ENCODE measurements at places on chromosomes 2 and 18.

- no peak for DNase-seq
These were observed 468.1 kb upstream of the MYT1L start for GRCh38 chr2:2799151-2799697.

DNA sequence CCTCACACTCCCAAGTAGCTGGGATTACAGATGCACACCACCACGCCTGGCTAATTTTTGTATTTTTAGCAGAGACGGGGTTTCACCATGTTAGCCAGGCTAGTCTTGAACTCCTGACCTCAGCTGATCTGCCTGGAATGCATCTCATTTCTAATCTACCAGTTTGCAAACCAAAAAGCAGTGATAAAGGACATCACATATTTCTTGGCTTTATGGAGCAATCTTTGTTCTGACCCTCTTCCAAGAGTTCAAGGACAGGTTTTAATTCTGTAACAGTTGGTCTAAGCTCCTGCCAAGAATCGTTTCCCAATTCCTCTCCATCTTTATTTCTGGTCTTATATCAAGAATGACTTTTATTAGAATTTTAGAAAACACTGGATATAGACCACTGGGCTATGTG is 67.7 kb downstream of the SLC40A1 start:
- DNase-seq = no peak

DNA sequence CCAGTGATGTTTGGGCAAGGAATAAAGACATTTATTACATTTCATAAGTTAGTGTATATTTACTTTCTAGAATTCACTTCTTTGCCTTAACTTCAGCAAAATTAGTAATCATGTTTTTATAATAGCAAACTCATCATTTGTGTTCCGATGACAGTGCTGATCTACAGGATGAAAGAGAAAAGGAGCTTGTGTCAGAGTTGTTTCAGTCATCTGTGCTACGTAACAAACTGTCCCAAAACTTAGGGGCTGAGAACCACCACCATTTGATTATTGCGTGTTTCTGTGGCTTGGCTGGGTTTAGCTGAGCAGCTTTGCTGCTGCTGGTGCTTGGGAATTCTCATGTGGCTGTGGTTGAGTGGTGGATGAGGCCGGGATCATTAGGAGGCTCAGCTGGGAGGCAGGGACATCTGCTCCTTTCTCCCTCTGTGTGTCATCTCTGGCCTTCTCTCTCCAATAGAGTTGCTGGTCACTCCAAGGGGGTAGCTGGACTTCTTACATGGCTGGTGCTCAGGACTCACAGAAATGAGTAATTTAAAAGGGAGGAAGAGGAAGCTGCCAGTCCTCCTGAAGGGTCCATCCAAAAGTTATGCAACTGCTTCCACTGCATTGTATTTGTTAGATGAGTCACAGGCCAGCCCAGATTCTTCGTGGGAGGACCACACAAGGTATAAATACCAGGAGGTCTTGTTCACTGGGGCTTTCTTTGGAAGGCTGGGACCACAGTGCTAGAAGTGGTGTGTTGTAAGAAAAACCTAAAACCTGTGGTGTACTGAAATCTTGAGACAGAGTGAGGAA is 43.4 kb upstream of the HAAO start:
- DNase-seq = no peak

DNA sequence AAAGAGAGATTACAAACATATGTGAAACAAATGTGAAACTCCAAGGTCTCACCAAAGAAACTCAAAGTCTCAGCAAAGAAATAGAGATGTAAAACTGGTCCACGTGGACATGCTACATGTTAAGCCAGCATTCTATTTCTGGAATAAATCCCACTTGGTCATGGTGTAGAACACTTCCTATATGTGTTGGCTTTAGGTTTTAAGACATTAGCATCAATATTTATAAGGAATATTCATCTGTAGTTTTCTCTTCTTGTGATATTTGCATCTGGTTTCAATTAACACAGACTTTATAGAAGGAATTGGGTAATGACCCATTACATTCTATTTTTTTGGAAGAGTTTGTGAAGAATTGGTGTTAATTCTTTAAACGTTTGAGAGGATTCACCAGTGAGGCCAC is 133.1 kb downstream of the COPS8 start:
- DNase-seq = peak; percentile 35

GRCh38 chr2:174686430-174686829 is 77.8 kb downstream of the CHRNA1 start:
- no peak for DNase-seq

DNA sequence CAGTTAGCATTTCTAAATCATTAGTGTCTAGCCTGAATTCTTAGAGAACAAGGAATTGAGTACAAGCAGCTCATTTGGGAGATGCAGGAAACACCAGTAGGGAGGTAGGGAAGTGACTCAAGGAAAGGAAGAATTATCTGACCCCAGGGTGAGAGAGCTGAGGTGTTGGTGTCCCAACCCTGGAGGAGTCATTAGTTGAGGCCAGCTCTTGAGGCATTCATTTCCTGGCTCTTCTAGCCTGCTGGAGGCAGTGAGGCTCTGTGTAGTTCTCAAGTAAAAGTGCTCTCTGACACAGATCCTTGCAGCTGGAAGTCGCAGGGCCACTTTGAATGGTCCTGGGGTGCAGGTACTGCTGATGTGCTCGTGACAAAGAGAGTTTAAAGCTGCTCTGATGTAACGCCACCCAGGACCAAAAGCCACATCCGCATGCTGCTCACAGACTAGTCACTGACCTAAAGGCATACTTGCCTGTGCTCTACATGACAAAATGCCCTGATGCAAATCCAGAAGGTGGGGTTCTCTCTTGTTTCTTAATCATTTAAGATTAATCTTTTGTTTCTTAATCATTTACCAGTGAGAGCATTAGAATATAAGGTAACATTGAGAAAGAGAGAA is 299.5 kb upstream of the LYPD1 start:
- DNase-seq = no peak

DNA sequence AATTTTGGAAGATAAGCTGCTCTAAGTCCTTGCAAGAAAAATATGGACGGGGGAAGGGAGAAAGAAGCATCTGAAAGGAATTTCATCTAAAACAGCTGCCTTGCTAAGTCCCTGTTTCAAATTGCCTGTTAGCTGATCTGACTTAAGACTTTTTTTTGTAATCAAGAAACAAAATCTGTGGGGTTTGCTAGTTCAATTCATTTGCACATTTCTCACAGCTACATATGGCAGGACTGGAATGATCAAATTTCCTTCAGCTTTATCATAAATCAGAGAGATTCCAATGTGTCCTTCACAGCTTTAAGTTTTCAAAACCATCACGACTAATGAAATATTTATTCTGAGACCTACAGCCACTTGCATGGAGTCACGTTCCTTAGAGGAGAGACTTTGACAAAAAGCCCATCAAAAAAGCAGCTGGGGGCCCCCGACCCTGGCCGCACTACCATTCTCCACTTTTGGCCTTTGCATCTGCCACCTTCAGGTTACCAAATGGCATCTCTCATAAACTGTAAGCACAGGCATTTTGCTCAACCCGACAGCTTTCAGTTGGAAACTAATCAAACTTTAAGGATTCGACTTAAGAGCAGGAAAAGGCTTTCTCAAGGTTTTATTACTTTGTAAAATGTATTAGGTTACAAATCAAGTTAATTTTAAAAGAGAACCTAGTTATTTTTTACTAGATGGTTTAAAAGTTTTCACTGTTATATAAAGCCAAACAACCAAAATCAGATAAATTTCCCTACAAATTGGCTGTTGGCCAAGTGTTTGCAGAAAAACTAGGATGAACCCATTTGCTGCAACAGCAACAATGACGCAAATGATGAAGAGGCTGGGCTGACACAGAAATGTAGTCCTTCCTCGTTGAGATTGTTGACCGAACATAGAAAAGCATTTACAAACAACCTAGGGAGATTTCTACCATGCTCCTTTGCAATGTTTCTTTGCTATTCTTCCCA is 100.4 kb upstream of the RND3 start:
- DNase-seq = no peak

- no peak for DNase-seq
These were observed 75.8 kb downstream of the USP40 start for GRCh38 chr2:233490831-233491230.

DNA sequence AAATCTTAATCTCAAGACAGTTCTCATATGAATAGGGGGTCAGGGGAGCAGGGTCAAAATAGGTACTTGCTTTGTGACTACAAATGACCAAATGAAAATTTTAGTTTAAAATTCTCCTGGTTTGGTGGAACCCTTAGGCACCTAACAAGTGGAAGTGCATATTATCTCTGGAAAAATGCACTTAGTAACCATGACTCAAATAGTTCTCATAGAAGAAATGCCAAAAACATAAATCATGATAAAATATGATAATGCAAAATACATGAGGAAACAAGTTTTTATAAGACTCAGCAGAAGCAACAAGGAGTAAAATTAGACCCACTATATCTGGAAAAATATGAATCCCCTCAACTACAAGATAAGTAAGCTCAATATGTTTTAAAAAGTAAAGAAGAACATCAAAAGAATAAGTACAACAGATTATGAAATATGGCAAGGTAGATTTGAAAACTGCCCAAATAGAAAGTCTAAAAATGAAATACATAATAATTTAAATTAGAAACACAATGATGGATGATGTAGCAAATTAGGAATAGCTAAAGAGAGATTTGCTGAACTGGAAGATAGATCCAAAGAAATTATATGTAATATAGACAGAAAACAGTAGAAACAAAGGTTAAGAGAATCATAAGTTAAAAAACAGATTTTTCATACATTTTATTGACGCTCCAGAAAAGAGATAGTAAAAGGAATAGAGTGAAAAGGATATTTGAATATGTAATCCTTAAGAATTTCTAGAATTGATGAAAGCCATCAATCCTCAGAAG is 308.3 kb downstream of the SETBP1 start:
- no peak for DNase-seq
